ENCODE measurements at places on chromosomes 6 and 20.
A peak's percentile ranks its signal among the peaks of the same experiment; 100 is the strongest.

DNA sequence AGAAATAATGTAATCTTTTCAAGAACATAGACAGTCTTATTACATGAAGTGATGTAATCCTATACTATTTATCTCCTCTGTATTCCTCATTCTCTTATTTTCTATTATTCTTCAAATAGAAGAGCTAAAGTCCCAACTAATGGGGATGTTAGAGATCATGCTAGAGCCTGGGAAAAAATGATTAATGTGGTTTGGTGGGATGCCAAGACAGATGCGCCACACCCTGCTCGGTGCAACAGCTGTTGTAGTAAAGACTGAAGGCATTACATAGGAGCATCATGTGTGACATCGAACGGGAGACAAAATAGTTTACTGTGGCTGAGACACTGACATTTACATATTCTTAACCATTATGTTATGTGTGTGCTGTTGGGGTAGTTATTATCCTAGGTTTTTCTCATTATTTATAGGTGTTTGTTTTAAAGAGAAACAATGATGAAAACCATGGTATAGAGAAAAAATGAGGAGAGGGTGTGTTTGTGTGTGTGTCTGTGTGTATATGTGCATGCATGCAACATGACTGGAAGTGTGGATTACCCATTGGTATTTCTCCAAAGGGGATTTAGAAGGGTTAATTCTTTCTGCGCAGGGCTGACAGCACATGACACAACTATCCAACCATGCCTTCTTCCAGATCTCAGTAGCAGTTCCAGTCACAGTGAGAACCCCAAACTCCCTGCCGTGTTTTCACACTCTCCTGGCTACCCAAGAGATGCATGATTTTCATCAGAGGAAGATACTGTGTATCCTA is 155.3 kb downstream of the EYA4 start:
- no peak for DNase-seq

- no peak for DNase-seq
Measured at GRCh38 chr6:35977308-35977707, 47.1 kb downstream of the SLC26A8 start.

DNA sequence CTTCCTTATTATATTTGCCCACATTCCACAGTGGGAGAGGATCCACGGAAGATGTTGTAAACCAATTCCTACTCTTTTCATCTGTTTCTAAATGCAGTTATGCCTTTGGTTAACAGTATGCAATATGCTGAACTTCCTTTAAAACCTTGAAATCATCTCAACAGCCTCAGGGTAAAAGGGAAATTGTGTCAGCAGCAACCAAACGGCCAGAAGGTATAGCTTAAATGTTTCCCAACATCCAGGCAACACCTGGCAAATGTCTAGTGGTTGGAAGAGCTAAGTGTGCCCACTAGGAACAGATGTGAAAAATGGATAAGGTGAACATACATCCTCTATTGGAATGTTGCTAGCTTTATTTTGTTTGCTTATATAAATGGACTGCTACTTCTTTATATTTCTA is 164.8 kb downstream of the FAXC start:
- DNase-seq: no peak

DNA sequence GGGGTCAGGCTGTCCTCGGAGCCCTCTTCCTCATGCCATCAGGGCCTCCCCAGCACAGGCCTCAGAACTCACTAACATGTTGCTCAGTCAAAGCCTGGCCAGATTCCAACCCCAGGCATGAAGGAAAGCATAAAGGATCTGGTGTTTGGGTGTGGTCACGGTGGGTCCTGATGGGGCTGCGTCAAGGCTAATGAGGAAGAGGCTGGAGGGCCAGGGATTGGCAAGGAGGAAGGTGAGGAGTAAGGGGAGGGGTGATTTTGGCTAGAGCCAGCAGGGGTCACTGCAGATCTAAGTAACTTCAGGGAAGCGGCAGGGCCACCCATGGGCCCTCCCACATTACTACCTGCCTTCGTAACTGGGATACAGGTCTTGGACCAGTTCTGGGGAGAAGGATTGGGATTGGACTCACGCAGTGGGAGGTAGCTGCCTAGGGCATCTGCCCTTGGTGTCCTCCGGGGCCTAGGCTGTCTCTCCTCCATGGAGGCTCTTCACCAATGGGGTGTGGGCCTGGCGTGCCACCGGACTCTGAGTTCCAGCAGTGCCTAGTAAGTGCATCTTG is 36.2 kb upstream of the MRPS18A start:
- peak; percentile 81 for DNase-seq

- DNase-seq: no peak
Measured at GRCh38 chr6:84218091-84218490, 9.4 kb downstream of the CEP162 start.

GRCh38 chr6:31225735-31226134 is 46.2 kb downstream of the HLA-C start:
- no peak for DNase-seq

GRCh38 chr6:164167873-164168405 is 753.4 kb downstream of the QKI start:
- DNase-seq: no peak

GRCh38 chr6:53598265-53598907 is 53.5 kb upstream of the GCLC start:
- no peak for DNase-seq

DNA sequence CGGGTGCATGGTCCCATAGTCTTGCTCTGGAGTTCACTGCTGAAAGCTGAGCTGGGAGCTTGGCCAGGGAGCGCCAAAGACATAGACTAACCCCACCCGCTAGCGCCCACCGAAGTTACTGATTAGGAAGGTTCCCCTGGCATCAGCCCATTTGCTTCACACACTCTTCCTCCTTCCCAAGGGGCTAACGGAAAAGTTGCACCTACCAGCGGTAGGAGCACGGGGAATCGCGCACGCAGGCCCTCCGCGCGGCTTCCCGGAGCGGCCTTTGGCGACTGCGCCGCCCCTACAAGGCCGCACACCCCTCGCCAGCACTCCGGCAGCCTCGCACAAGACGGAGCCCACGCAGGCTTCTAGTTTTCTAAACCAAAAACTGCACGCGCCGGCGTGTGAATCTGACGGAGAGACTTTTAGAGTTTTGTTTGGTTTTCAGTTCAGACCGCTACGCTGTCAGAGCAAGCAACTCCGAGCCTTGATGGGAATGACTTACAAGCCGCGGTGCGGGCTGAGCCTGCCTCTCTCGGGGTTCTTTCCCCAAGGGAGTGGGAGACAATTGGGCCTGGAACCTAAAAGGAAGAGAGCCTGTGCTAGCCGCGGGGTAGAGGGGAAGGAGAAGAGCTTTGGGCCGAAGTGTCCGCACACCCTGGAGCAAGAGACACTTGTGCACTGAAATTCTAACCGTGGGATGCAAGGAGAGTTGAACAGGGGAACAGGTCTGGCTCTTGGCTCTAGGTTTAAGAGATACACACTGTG is 891 bp upstream of the POU3F2 start:
- DNase-seq: peak; percentile 51

GRCh38 chr6:36216559-36216958 is 20.0 kb downstream of the BRPF3 start:
- no peak for DNase-seq

- DNase-seq: no peak
Measured at GRCh38 chr6:48614326-48614725, 503.3 kb upstream of the PTCHD4 start.

GRCh38 chr6:157068691-157069324 is 254.5 kb downstream of the TMEM242 start:
- DNase-seq: no peak

DNA sequence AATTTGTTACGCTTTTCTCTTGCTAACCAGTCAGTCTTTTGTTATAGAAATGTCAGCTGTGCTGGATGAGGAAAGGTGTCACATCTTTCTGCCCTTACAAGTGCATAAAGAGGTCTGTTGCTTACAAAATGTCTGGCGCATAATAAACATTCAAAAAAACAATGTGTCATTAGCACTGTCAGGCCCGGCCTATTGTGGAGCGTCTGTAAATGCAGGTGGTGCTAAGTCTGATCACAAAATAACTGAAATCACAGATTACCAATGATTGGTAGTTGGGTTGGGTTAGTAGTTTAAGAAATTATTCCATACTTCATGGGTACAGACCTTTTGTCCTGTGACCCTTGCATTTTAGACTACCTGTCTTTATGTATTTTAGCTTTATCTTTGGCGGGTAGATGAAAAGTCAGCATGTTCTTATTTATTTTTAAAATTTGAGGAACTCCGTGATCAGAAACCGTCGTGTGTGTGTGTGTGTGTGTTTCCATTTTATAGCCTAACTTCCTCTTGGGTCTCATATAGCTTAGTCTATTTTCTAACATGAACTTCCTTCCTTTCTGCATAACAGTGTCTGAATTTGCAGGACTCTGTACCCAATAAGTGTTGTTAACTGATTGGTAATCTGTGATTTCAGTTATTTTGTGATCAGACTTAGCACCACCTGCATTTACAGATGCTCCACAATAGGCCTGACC is 88.1 kb upstream of the IFNGR1 start:
- no peak for DNase-seq

DNA sequence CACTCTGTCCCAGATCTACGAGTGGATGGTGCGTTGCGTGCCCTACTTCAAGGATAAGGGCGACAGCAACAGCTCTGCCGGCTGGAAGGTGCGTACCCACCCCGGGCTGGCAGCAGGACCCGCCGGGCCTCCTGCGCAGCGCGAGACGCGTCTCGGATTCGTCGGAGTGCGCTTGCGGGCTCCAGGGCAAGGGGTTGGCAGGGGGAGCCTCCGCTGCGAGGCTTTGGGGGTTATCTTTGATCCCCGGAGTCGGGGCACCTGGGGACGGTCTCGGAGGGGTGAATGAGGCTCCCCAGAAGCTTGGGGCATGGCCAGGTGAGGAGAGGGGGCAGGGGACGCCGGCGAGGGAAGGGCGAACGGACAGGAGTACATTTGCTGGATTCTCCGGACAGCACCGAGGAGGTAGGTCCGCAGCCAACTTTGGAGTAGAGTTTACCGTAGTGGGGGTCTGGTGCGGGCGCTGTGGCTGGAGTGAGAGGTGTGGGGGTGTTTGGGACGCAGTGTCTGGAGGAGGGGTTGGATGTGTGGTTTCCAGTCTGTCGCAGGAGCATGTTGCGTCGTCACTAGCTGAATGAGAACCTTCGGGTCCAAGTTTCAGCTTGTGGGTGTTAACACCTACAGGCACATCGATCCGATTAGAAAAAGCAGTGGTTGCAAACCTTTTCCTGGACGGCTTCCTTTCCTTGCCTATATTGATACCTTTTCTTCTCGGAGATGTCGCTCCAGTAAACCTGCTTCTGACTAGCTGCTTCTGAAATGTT is 1.2 kb downstream of the FOXO3 start:
- DNase-seq: no peak

- no peak for DNase-seq
Measured at GRCh38 chr6:47525330-47526057, 47.9 kb downstream of the CD2AP start.
